Body of pancreas (tissue), 4 donors: ENCODE measurements at places on chromosomes 11 and 22. TPM values are rescaled to one million over a fixed set of nuclear protein-coding genes. Genes with fewer than 3 reads are reported as not detected.

The DEUP1 gene
- 0.99 TPM for total RNA-seq

DNA sequence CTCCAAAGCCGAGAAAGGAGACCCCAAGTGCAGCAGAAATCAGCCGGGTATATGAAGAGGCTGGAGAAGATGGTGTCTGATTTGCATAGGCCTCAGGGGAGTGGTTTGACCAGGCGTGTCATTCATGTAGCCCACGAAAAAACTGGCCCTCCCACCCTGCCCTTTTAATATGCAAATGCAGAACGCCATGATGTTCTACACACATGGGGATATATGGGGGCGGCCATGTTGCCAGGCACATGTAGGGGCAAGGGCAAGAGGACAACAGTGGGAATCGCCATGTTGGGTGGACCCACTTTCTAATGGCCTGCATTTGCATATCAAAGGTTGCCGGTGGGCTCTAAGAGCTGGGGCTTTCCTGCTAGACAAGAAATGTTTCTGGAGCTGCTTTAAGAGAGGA is 86.4 kb downstream of the ISX start:
- peaks cover 8% of the 10 kb centered on the region for H3K4me1 ChIP-seq
- no peaks in the 10 kb centered on the region for H3K27me3 ChIP-seq
- no peak overlapping the region for H3K4me3 ChIP-seq
- DNase-seq, result no peak
- H3K36me3 ChIP-seq, result no peaks in the 10 kb centered on the region

GRCh38 chr11:115377882-115378296 is 126.3 kb downstream of the CADM1 start:
- no peaks in the 10 kb centered on the region for H3K4me1 ChIP-seq
- H3K27ac ChIP-seq, result no peak overlapping the region
- no peaks in the 10 kb centered on the region for H3K36me3 ChIP-seq
- DNase-seq, result no peak
- no peak overlapping the region for H3K4me3 ChIP-seq

GRCh38 chr11:31860391-31860790 is 49.3 kb upstream of the PAX6 start:
- no peaks in the 10 kb centered on the region for H3K36me3 ChIP-seq
- no peak overlapping the region for H3K4me3 ChIP-seq
- no peak for DNase-seq
- H3K4me1 ChIP-seq, result no peaks in the 10 kb centered on the region

DNA sequence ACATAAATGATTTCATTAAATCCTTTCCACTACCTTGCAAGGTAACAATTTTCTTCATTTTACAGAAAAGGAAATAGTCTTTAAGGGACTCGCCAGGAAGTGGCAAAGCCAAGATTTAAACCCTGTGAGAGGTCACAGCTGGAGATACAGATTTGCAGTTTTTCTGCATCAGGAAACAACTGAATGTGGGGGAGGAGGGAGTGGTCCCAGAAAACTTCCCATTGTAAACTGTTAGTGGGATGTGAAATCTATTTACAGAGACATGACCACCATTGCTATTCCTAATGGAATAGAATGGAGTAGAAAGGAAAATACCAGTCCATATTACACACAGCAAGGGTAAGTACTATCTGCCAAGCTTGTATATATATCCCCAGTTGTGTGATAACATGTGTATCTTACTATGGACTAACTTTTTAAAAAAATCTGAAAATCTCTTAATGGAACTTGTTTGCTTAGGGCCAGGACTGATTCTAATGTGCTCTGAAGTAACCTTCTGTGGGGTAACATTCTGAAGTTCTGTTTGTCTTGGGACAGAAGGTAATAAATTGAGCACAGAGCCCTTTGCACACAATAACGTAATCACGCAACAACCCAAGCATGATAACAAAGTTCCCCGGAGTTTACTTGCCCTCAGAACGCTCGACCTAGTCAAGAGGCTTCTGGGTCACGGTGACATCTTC is 10.9 kb upstream of the TSKU start:
- peak overlapping the region; percentile 4 for H3K27ac ChIP-seq
- H3K36me3 ChIP-seq, result no peaks in the 10 kb centered on the region
- DNase-seq, result no peak
- no peak overlapping the region for H3K4me3 ChIP-seq
- no peaks in the 10 kb centered on the region for H3K27me3 ChIP-seq

DNA sequence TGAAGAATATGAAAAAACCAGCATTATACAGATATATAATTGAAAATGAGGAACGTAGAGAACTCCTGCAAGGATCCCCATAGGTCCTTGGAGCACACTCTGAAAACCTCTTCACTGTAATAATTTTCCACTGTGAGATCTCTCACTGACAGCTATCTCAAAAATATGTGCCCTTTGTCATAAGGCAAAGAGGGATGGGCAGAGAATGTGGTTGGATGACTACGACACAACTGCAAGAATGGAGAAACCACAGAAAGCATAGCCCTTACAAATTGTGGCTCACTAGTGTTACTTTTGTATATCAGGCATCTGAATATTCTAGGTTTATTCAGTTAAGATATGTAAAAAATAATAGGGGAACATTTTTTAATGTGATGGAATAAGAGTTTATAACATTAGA is 7.9 kb upstream of the CTSC start:
- H3K36me3 ChIP-seq, result no peaks in the 10 kb centered on the region
- no peaks in the 10 kb centered on the region for H3K27me3 ChIP-seq
- no peak overlapping the region for H3K4me3 ChIP-seq
- no peak for DNase-seq
- H3K27ac ChIP-seq, result no peak overlapping the region
- peaks cover 7% of the 10 kb centered on the region for H3K4me1 ChIP-seq

DNA sequence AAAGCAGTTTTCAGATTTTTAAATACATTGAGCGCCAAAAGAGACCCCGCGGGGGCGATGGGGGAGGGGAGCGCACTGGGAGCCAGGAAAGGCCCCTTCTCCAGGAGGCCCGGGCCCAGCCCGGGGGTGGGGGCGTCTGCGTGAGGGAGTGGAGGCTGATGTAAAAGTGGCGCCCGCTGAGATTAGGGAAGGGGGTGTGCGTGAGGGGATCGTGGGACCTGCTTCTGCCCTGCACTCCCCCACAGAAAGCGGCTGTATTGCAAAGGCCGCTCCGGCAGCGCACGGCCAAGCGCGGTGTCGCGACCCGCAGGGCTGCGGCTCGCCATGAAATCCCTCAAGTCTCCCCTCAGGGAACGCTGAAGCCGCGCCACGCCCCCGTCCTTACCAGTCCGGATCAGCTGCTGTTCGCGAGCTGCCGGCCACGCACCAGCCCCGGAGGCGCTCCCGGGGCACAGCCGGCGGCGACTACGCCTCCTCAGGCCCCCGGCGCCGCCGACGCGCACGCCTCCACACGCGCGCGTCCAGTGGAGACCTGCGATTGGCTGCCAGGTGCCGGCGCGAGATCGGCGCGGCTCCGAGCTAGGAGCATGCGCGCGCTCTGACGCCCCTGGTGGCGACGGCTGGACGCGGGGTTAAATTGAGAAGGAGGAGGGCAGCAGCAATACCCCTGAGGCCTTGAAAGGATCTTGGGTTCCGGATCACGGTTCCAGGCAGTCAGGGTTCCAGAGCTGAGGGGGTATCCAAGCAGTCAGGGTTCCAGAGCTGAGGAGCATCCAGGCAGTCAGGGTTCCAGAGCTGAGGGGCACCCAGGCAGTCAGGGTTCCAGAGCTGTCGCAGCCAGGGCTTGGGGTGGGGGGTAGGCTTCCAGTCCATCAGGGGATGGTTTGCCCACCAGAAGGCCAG is at the start of gene ZNF280B:
Gene ZNF280B, minus strand, starts transcription at position 469 of the 903 bp plus-strand sequence. CDS start 19,344 bp downstream, outside the sequence.
- no peaks in the 10 kb centered on the region for H3K27me3 ChIP-seq
- H3K4me1 ChIP-seq, result peaks cover 7% of the 10 kb centered on the region
- peak within 1 kb of the TSS; percentile 44 for H3K4me3 ChIP-seq
- no peaks in the 10 kb centered on the region for H3K36me3 ChIP-seq
- H3K27ac ChIP-seq, result no peak within 1 kb of the TSS
- peak; percentile 87 for DNase-seq

The MN1 gene
- total RNA-seq, result 1.0 TPM

The OR8D1 gene
- total RNA-seq, result not detected

The LRRC74B gene
- total RNA-seq, result not detected

GRCh38 chr11:65286686-65287085 is 24.9 kb downstream of the POLA2 start:
- H3K27me3 ChIP-seq, result no peaks in the 10 kb centered on the region
- peaks cover 16% of the 10 kb centered on the region for H3K4me1 ChIP-seq
- DNase-seq, result no peak
- no peak overlapping the region for H3K4me3 ChIP-seq
- peaks cover 10% of the 10 kb centered on the region for H3K36me3 ChIP-seq

The FIBIN gene
- total RNA-seq, result 10.5 TPM

- no peak overlapping the region for H3K4me3 ChIP-seq
- no peaks in the 10 kb centered on the region for H3K4me1 ChIP-seq
- H3K36me3 ChIP-seq, result no peaks in the 10 kb centered on the region
- DNase-seq, result no peak
Measured at GRCh38 chr22:25219948-25220442, 556 bp downstream of the CRYBB2 start.

DNA sequence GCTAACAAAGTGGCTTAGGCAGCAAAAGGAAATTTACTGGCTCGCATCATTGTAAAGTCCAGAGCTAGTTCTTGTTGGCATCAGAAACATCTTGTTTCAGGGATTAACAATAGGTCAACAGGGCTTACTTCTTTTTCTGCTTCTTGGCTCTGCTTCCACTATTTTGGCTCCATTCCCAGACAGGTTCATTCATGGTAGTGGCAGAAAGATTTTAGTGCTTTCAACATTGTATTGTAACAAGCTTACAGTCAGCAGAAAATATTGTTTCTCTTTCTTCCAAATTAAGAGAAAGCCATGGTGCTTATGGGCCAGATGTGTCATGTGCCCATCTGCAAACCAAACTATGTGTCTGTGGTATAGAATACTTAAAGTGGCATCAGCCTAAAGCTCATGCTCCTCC is 315.6 kb downstream of the RAB38 start:
- H3K4me1 ChIP-seq, result no peaks in the 10 kb centered on the region
- no peak overlapping the region for H3K4me3 ChIP-seq
- DNase-seq, result no peak
- no peaks in the 10 kb centered on the region for H3K36me3 ChIP-seq
- H3K27me3 ChIP-seq, result no peaks in the 10 kb centered on the region

DNA sequence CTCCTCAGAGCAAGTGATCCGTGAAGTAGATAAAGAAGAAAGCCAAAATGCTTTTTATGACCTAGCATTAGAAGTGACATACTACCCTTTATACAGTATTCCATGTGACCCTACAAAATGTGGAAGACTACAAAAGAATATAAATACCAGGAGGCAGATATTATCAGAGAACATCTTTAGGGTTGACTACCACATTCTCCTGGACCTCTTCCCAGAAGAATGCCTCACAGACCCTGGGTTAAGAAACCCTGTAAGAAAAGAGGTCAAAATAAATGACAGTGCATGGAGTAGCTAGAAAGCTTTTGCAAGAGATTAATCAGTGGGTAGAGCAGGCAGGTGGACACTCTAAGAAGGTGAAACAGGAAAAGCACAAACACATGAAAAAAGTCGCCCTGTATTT is 69.2 kb downstream of the FANCF start:
- no peak overlapping the region for H3K27ac ChIP-seq
- H3K36me3 ChIP-seq, result no peaks in the 10 kb centered on the region
- no peak for DNase-seq
- no peaks in the 10 kb centered on the region for H3K4me1 ChIP-seq

DNA sequence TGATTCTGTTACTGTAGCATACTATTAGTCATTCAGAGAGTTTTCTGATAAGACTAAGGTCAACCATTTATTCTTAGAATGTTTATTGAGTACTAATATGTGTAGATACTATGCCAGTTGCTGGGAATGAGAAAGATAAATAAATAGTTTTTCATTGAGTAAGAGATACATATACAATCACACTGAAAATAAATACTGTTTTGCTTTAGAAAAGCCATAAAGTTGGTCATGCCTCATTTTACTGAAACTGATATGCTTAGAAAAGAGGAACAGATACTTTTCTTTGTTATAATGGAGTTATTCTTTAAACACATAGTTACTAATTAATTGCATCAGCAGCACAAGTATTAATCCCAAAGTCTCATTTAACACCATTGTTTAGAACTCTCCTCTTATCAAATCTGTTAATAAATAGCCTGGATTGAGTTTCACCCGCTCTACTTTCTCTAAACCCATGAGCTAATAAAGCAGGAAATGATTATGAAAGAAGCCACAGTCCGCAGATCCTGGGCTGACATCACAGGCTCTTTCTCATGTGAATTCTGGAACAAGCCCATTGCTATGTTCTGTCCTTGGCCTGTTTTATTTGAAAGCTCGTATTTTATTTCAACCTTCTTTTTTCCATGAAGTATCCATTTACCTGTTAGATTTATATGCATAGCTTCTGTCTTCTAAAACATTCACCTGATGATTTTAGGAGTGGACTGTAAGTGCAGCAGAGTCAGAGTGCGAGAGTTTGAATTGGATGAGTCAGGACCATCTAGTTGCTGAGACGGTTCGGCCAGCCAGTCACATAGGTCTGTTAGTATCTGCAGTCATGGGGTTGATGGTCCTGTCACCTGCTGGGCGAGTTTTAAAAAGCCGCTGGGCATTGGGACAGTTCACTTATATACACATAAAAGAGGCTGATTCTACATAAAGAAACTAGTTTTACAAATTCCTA is 35.5 kb downstream of the PIWIL4 start:
- peak overlapping the region; percentile 93 for H3K27ac ChIP-seq
- H3K27me3 ChIP-seq, result no peaks in the 10 kb centered on the region
- peaks cover 32% of the 10 kb centered on the region for H3K4me1 ChIP-seq
- DNase-seq, result peak; percentile 72

DNA sequence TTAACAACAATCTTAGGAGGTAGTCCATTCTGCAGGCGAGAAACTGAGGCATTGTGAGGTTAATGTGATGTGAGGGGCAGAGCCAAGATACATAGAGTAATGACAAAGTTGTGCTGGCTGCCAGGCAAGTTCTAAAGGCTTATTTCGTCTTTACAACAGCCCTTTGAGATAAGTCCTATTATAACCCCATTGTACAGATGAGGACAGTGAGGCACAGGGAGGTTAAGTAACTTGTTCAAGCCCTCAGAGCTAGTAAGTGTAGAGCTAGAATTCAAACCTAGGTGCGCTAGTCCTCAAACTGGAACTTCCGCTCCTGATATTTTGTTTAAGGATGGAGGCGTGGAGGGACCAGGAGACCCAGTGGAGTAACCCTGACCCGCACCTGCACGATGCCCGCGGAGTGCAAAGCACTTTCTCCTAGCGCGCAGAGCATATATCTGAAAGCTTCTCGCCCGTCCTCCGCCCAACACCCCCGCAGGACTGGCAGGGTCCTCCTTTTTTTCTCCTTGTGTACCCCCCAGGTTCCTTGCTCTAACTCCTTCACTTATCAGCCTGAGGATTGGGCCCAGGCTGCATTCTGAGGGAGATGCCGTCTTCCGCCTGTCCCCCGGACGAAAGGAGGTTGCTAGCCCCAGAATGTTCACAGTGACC is 4.9 kb upstream of the FLI1 start:
- H3K4me3 ChIP-seq, result no peak overlapping the region
- no peaks in the 10 kb centered on the region for H3K36me3 ChIP-seq
- no peak for DNase-seq
- no peaks in the 10 kb centered on the region for H3K27me3 ChIP-seq

DNA sequence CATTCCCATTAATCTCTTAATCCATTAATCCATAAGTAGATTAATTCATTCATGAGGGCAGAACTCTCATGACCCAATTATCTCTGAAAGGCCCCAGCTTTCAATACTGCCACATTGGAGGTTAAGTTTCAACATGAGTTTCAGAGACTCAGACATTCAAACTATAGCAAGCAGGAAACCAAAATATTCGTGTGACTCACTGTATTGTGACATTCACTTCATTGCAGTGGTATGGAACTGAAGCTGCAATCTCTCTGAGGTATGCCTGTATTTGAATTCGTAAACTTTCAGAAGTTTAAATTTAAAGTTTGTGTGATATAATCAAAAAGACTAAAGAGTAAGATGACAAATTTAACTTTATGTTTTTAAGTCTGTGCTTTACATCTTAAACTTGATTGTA is 2.9 kb upstream of the OR52J3 start:
- no peaks in the 10 kb centered on the region for H3K4me1 ChIP-seq
- H3K4me3 ChIP-seq, result no peak overlapping the region
- H3K27ac ChIP-seq, result no peak overlapping the region
- H3K36me3 ChIP-seq, result no peaks in the 10 kb centered on the region
